ENCODE measurements at places on chromosomes 1 and 21.
A peak's percentile ranks its signal among the peaks of the same experiment; 100 is the strongest.

- no peak for DNase-seq
These were observed 157.3 kb upstream of the RUNX1 start for GRCh38 chr21:35206141-35207125.

DNA sequence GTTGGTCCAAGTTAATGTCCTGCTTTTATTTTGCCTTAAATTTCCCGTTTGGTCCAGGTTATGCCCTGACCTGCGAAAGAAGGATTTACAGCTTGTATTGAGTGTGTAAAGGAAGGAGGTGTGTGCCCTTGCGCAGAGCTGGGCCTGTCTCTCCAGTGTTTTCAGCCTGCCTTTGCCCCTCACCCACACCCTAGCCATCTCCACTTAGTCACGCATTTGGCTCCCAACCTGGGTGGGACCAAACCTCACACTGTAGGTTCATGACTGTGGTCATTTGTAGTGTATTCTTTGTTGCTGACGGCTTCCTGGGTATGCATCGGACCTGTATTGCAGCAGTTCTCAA, 572 bp upstream of the SRSF10 start:
- peak; percentile 57 for DNase-seq

DNA sequence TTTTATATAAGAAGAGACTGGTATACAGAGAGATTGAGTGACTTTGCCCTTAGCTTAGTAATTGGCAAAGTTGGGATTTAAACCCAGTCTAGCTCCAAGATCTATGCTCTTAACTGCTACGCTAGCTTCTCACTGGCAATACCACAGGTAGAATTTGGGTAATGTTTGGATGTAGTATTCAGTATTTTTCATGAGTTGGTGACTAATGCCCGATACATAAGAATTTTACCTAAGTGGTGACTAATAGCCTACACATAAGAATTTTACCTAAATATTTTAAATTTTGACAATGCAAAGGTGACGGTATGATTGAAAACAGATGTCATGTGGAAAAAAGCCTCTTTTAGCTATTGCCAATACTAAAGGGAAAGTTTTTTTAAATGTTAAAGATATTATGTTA, 24.3 kb downstream of the GPSM2 start:
- DNase-seq, result no peak

DNA sequence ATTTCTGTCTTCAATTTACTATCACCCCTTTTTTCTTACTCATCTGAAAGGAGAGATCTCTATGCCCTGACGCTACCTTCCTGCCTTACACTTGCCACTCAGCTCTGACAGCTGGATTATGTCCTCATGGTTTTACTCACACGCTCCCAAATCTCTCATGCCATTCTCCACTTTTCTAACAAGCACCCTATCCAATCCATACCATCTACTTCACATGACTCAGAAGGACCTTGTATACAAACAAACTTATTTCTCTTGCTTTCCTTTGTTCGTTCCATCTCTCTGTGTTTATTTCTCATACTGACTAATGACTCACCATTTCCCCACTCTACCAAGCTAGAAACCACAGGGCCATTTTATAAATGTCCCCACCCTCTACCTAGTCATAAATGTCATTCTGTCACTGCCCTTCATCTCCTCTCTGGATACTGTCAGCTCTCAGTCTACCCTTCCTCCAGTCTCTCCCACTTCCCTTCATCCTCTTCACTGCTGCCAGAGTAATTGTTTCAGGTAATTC, 87.3 kb downstream of the USP24 start:
- no peak for DNase-seq

DNA sequence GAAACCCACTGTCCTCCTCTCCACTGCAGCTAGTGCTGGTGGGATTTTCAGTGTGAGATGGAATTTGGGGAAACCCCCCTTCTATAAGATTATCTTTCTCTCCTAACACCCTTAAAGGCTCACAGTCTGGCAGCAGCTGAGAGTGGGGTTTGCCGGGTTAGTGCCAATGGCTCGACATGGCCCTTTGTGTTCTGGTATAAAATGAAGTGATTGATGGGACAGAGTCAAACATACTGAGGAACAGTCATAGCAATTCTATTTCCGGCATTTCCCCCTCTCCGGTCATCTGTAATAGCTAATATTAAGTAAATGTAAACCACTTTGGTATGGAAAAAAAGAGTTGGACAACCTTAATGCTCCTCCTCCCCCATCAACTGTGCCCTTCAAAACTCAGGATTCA, 37.6 kb downstream of the TFF3 start:
- no peak for DNase-seq

DNA sequence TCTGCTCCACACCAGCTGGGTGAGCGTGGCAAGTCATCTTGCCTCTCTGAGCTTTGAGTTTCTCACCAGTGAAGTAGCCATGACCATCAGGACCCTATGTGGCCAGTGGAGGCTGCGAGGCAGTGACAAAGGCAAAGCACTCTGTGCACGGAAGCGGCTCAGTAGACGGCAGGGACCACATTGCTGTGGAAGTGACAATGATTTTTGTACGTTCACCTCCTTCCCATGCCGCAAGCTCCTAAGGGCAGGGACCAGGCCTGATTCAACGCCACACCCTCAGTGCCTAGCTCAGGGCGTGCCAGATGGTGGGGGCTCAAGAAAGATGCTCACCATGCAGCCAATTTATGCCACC, 210.5 kb downstream of the MATN1 start:
- no peak for DNase-seq

- no peak for DNase-seq
These were observed 34.0 kb downstream of the ASTN1 start for GRCh38 chr1:177130451-177130945.

DNA sequence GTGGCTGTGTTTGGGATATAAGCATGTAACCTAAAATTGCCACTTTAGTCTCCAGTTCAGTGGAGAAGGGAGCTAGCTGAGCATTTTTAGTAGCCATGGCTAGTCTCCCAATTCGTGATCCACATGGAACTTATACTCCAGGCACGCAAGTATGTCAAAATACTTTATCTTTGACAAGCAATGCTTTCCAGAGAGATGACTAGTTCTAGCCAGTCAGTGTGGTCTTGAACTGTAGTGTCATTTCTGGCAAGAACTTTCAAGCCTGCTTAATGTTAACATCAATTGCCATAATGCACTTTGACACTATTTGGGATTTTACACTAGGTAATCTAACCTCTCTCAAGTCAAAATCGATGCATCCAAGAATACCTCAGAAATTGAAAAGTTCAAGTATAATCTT, 660.0 kb downstream of the PTPRC start:
- no peak for DNase-seq

GRCh38 chr1:29783508-29784275, 547.4 kb downstream of the PTPRU start:
- DNase-seq, result no peak

GRCh38 chr1:169590932-169591331, 4.7 kb upstream of the F5 start:
- no peak for DNase-seq

- no peak for DNase-seq
These were observed 1.0 kb downstream of the RER1 start for GRCh38 chr1:2392686-2393085.

DNA sequence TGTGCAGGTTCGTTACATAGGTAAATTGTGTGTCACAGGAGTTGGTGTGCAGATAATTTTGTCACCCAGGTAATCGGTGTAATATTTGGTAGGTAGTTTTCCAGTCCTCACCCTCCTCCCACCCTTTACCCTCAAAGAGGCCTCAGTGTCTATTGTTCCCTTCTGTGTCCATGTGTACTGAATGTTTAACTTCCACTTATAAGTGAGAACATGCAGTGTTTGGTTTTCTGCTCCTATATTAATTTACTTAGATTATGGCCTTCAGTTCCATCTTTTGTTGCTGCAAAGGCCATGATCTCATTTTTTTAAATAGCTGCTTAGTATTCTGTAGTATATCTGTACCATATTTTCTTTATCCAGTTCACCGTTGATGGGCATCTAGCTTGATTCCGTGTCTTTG, 87.3 kb downstream of the RPS6KC1 start:
- DNase-seq, result no peak

DNA sequence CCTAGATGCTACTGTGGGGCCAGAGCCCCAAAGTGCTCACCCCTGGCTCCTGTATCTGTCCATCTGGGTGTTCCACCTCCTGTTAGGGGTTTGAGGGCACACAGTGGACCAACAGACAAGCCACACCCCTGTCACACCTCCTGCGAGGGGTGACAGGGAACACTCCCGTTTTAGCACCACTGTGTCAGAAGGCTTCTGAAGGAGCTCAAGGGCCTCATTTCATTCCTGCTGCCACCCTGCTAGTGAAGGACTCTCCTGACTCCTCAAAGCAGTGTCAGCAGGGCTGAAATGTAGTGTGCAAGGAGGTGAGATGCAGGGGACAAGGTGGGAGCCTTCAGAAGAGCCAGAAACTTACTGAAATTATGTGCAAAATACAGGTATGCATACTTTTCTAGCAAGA, 174.6 kb downstream of the GPATCH2 start:
- no peak for DNase-seq

- no peak for DNase-seq
These were observed 28.5 kb downstream of the PTP4A2 start for GRCh38 chr1:31909691-31910090.

DNA sequence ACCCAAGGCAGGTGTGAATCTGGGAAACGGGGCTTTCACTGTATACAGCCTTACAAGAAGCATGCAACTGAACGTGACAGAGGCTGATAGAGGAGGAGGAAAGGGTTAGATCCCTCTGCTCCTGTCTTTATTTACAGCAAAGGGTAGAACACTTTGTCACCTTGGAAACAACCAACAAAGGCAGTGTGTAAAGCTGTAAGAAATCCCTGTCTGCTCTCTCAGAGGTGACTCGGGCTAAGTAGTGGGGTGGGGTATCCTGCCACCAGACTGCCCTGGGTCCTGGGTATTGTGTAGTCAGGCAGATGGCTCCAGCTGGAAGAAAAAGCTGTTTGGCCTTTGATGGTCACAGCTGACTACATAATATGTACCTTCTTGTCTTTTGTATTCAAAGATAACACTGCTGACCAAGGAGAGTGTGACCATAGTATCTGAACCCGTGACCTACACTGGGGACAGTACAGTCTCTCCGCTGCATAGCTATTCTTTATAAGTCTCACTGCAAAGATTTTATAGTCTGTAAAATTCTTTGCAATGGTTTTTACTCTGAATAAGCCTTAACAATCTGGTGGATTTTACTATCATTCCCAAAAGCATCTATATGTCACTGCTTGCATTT, 22.1 kb upstream of the POU2F1 start:
- no peak for DNase-seq

DNA sequence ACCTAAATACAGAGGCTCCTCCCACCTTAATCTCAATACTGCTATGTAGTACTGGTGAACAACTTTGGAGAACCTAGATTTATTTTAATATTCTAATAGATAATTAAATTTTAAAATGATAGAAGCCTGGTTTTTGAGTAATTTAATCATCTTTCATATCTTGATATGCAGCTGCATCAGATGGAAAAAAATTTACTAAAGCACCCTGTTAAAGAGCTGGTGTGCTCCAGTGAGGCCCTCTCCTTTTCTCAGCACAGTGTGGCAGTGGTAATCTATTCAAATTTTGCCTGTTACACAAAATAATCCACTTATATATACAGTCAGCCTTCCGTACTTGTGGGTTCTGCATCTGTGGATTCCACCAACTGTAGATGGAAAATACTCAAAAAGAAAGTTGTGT, 82.8 kb downstream of the LRRC8C start:
- DNase-seq, result no peak

DNA sequence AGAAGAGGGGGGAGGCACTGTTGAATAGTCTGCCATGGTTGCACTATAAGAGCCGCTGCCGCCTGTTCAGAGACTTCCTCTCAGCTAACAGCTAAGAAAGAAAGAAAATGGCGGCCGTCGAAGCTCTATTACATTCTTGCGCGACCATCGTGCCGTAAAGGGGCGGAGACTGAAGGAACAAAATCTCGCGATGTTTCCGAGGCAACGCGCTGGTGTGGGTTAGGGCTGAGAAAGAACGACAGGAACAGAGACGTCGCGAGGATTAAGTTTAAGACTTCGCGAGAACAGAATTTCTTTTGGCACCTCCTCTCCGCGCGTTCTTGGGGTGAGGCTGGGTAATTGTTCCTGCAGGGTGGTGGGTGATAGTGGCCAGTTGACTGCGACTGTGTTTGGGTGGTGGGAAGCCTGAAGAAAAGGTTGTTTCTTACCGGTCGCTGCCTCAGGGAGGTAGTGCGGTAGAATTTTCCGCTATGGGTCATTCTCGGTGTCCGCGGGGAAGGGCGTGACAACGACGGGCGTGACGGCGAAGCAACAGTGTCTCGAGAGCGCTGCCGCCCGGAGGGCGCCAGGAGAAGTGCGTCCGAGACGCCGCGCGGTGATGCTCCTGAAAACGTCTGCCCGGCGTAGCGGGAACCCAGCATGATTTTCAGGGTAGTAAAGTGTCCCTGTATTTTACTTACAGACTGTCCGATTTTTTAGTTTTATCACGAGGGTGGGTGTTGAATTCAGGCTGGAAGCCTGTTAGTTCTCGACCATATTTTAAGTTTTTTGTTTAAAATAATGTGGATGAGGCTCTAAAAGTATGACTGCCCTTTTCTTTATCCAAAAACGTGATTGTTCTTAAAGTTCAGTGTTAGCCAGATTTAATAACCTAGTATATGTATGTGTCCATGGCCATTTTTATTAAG, at the start of gene FUBP1:
FUBP1 (minus strand) TSS at position 104 of the 908 bp plus-strand sequence; CDS start at position 36, 68 bp downstream.
- peak; percentile 87 for DNase-seq

- no peak for DNase-seq
These were observed 35.3 kb downstream of the OPTC start for GRCh38 chr1:203528976-203529835.

DNA sequence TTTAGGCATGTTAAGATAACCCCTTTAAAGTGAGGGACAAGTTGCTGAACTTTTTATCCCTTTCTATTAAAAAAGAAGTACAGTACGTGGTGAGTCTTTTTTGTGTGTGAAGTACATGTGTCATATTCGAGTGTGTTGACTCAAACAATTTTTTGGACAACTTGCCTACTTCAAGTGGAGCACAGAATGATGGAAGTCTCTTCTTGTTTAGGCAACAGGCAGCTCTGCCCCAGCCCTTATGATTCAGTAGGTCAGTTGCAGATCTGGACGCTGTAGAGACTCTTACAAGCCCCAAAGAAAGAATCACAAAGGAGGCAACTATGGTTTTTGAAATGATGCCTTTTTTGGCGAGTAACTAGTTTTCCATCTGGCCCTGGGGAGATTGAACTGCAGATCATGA, 14.4 kb upstream of the ZFP69B start:
- no peak for DNase-seq

- DNase-seq, result no peak
These were observed 328.4 kb upstream of the POU3F1 start for GRCh38 chr1:38375035-38375434.

All from HTR-8/SVneo (cell line).